NCI-H226 (cell line): ENCODE measurements at places on chromosomes 6 and 20.

GRCh38 chr6:15426901-15427300, 181.0 kb downstream of the JARID2 start:
- DNase-seq: no peak

DNA sequence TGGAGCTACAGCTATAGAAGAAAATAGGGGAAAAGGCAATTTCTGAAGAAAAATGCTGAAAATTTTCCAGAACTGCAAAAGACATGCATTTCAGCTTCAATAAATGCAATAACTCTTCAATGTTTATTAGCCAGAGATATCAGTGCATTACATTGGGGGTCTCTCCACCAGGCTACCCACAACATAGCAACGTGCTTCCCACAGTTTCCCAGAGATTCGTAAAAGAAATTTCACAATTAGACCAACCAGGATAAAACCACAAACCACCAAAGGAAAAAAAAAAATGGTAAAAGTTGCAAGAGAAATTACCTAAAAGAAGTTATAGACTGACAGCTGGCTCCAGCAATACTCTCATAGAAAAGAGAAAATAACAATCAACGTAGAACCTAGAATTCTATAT, 16.0 kb downstream of the LY86 start:
- DNase-seq: no peak

DNA sequence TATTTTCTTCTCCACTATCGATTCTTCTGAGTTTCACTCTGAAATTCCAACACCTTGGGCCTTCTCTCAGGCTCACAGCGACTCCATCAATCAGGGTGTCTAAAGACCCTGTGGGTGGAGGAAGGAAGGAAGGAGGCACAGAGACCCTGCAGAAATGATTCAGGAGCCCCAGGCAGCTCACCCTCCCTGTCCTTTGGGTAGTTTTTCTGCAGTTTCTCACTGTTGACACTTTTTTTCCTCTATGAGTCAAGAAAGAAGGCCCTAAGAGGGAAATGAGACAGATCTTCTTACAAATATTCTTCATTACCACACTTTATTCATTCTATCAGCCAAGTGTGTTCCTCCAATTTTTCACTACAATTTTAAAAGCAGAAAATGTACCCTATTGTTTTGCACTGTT, 34.2 kb upstream of the TBXT start:
- no peak for DNase-seq

DNA sequence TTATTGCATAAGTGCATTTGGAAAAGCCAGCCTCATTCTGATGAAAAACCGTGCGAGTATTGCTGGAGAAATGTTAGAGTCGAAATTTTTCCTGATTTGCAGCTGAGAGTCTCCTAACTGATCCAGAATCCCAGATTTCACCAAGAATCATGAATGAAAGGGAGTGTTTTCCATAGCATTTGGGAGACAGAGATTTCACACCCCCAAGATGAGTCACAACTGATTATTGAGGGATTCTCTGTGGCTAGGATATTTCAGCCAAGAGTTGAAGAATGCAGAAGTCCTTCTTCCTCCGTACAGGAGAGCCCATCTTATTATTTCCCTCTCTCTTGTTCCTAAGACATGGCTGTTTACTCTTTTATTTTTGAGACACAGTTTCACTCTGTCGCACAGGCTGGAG, 82.2 kb upstream of the SALL4 start:
- peak; percentile 64 for DNase-seq

DNA sequence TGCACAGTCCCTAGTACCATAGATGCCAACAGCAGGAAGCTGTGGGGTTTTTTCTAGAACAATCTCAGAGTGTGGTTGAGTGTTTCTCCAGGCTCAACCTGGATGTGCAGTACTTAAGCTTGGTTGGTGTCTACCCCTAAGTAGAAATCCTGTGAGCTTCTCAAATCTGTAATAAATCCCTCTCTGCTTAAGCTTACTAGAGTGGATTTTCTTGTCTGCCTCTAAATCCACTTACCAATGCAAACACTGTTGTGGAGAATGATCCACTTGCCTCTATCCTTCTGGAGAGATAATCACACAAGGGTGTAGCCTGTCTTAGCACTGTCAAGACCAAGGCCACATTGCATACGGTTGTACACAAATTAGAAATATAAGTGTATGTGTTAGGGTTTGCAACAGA, 43.3 kb upstream of the CLIC5 start:
- DNase-seq: no peak

DNA sequence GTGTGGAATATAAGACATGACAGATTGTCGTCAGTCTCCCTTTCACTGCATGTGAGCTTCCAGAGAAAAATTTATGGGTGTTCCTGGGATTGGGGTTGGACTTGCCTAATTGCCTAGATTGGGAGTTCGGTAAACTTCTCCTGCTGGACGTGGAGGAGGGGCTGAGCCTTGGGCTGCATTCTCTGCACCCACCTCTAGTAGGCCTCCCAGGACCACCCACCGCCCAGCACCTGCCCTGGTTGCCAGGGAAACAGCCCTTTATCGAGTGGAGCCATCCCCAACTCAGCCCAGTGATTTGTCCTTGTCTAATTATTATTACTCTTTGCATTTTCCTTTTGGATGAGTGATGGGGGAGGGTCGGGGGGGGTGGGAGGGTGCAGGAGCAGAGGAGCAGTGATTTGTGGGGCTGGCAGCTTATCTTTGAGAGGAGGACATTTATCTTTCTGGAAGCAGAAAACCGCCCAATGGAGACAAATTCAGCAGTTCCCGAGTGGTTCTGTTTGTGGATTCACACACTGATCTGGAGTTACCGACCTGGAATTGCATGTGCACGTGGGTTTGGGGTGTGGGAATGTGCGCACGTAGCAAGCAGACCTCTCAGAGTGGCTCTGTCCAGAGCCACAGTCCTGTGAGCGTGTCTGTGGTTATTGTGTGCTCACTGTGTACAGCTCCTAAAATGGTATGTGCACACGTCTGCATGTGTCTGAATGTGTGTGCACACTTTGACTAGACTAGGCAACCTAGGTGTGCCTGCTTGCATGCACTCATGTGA, 104.5 kb downstream of the DHX35 start:
- DNase-seq: no peak

DNA sequence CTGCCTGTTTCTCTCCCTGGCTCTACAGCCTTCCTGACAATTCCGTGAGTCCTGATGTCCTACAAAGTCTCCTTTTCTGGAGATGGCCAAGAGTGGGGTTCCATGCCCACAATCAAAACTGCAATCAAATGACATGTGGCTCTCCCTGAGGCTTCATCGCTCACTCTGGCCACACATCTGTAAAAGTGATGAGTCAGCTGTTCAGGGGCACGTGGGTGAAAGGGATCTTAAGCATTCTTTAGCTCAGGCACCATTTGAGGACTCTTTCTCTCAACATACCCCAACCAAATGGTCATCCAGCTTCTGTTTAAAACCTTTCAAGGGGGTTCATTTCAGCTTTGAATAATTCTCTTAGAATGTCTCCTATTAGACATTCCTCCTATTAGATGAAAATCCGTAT, 42.3 kb upstream of the EYA2 start:
- no peak for DNase-seq
